ENCODE measurements at places on chromosomes 6 and 20.

GRCh38 chr6:37273690-37274089, 15.7 kb upstream of the TMEM217 start:
- no peak for DNase-seq

DNA sequence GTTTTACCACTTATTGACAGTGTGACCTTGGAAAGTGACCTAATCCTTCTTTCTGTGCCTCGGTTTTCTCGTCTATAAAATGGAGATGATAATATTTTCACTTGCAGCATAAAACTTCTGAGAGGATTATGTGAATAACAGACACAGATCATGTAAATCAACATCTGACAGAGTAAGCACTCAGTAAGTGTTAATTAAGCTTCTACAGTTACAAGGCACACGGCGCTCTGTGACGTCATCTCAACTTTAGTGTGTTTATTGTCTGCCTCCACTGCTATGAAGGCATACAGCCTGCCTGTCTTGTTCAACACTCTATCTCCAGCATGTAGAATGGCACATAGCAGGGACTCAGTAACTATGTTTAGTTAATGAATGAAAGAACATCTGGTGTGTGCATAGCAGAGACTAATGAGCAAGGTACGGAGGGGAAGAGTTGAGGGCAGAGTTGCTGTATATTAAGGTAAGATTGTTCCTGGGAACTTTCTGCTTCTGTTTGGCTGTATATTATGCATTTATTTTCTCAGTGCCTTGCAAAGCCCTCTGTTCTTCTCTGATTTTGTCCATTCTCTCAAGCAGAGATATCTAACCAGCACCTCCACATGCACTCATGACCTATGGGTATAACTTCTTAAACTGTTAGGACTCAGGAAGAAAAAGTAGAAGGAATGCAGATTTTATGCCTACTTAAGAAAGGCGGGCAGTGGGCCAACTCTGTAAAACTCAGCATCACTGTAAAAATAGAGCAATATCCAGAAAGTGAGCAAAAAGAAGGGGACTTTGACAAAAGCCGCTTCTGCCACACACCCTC, 66.4 kb upstream of the STMND1 start:
- DNase-seq = no peak

DNA sequence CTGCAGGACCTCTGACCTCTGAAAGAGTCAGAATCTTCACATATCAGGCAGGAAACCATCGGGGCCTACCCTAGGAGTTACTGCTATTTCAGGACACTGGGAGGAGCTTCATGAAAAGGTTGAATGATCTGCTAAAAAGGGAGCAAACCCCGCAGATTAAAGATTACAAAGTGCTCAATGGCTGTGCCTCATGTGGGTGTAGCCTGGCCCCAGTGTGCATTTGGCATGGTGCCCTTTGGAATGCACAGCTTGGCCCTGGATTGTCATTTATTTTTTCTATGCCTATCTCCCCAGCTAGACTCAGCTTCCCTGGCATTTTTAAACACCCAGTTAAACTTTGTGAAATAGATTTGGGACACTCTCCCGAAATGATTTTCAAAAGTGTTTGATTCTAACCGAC, 368.5 kb upstream of the SPTLC3 start:
- no peak for DNase-seq

DNA sequence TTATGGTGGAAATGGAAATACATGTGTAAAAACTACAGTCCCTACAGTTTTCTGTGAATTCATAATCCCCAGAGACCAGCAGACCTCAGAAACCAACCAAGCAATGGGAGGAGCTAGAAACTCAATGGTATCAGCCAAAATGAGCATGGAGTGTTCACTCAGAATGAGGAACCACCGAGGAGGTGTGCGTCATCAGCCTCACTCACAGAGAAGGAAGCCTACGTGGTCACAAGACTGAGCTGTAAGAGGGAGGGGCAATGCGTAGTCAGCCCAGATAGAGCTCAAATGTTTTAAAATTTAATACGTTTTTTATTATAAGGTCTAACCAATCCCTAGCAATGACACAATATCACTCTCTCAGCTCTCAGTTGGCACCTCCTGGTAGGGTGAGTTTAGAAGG, 17.4 kb downstream of the MYLK4 start:
- no peak for DNase-seq

- no peak for DNase-seq
Measured at GRCh38 chr6:118843685-118844390, 50.1 kb upstream of the ASF1A start.

DNA sequence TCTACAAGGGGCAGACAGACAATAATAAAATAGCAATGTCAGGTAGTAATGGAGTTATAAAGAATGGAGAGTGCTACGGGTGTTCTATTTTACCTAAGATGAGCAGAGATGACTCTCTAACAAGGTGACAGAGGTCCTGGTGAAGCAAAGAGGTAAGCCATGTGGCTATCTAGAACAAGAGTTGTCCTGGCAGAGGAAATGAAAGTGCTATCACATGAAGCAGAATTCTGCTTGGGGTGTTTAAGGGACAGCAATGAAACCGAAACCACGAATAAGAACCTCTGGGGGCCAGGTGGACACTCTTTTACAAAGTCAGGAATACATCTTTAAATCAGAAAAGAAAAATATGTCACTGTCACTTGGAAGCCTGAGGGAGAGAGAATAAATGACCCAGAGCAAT, 37.9 kb upstream of the IRAK1BP1 start:
- DNase-seq = no peak

- DNase-seq = no peak
Measured at GRCh38 chr20:63355781-63356295, 5.3 kb downstream of the CHRNA4 start.

GRCh38 chr6:125222531-125223455, 69.2 kb downstream of the TPD52L1 start:
- no peak for DNase-seq

GRCh38 chr6:139883776-139884175, 509.3 kb upstream of the CITED2 start:
- DNase-seq = no peak

DNA sequence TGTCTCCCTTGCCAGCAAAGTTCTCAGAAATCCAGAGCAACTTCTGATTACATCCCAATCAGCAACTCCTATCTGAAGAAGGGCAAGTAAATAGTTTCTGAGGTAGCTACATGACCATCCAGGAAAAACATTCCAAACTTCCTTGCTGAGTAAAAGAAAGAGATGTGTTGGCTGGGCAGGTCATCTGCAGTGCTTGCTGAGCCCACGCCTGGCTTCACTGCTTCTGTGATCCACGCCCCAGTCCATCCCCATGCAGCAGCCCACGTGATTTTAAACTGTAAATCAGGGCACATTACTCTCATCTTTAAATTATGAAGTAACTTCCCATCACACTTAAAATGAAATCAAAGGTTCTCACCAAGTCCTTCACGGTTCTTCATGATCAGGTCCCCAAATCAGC, 603.6 kb downstream of the QKI start:
- DNase-seq = no peak

GRCh38 chr6:18567380-18567779, 180.2 kb downstream of the RNF144B start:
- DNase-seq = no peak

- no peak for DNase-seq
Measured at GRCh38 chr6:134864558-134864957, 85.3 kb downstream of the ALDH8A1 start.

GRCh38 chr6:1190366-1190765, 121.5 kb upstream of the FOXQ1 start:
- DNase-seq = no peak

- no peak for DNase-seq
Measured at GRCh38 chr6:7129360-7129759, 21.6 kb downstream of the RREB1 start.

GRCh38 chr6:169964486-169965180, 213.2 kb downstream of the ERMARD start:
- DNase-seq = no peak

DNA sequence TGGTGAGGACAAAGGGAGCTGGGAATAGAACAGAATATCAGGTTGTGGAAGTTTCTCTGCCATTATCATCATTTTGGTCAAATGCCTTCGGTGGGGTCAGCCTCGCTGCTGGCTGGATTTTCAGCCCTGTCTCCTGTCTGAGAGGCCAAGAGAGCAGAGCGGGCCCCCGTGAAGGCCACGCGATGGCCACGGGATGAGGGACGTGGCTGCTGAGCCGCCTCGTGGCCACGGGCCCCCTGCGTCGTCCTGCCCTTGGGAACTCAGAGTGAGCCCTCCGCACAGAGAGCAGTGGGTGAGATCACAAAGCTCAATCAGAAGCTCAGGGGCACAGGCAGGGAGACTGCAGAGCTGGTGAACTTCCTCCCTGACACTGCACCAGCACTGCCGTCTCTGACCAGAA, 363.7 kb downstream of the CDH4 start:
- no peak for DNase-seq

- no peak for DNase-seq
Measured at GRCh38 chr6:159321267-159321666, 152.1 kb downstream of the FNDC1 start.

GRCh38 chr6:119352001-119352400, 2.4 kb upstream of the MAN1A1 start:
- DNase-seq = no peak

DNA sequence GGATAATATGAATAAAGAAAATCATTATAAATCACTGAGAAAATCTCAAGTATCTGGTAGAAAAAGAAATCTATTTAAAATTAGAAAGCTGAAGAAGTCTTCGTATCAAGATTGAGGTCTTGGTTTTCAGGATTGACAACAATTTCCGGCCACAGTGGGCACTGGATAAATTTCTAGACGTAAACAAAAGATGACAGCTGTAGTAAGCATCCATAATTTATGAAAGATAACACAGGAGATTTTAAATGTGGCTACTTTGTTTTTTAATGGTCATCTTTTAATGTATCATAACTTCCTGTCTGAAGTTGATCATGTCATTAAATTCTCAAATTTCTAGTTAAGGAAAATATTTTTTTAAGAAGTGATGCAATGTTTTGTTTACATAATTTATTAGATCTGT, 444.2 kb downstream of the HTR1B start:
- no peak for DNase-seq

GRCh38 chr6:40907198-40907701, 131.8 kb downstream of the UNC5CL start:
- DNase-seq = no peak

- no peak for DNase-seq
Measured at GRCh38 chr6:3876101-3876500, 26.9 kb downstream of the FAM50B start.

DNA sequence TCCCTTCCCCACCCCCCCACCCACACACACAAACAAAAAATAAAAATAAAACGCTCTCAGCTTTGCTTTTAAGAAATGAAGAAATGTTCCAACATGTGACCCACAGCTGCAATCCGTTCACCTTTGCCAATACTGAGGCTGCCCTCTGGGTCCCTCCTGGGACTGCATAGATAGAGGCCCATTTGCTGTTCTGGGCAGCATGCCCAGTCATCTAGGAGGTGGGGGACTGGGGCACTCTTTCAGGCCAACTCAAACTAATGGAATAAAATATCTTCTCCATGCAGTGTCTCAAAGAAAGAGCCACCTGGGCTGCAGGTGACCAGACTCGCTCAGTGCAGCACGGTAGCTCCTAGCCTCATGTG, 79.9 kb downstream of the SLC22A3 start:
- peak; percentile 12 for DNase-seq

DNA sequence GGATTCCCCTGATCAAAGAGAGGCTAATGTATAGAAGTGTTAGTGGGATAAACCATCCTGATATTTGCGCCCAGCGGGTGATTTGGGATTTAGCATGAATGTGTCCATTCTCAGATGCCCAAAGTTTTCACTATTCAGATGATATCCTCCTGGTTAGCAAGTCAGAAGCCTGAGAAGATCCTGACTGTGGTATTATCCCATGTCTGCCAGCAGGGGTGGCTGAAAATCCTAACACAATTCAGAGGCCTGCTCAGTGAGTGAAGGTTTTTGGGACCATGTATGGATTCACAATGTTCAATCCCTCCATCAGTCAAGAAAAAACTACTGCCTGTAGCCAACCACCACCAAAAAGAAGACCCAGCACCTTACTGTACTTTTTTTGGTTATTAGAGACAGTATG, 34.1 kb upstream of the SPACA1 start:
- DNase-seq = no peak

- no peak for DNase-seq
Measured at GRCh38 chr6:156946370-156946936, 169.3 kb downstream of the ARID1B start.

GRCh38 chr6:10194816-10195672, 219.8 kb downstream of the TFAP2A start:
- DNase-seq = no peak

DNA sequence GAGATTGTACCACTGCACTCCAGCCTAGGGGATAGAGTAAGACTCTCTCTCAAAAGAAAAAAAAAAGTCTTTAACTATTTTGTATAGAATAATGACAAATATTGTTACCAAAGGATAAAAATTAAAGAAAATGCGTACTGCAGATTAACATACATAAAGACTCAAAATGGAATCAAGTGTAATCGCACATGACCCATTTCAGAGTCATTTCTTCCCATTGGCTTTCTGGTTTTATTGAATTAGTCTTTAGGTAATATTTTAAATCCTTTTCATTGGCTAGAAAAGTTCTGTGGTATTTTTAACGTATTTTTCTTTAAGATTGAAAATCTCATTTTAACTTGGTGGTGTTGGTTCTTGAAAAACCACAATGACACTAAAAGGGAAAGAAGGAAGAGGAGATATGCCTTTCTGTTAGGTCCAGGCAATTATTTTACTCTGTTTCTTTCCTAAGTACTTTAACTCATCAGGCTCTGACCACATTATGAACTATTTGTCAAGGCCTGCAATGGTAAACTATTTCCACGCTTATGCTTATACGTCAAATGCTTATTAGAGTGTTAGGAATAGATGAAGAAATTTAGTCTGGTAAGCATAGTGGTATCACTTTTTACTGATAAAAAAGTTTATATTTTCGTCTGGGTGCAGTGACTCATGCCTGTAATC, 52.3 kb downstream of the PLEKHG1 start:
- DNase-seq = no peak

GRCh38 chr6:159329081-159329480, 159.9 kb downstream of the FNDC1 start:
- no peak for DNase-seq

Data from caudate nucleus (tissue), 63 donors.